ENCODE measurements at places on chromosomes 3 and 15.

DNA sequence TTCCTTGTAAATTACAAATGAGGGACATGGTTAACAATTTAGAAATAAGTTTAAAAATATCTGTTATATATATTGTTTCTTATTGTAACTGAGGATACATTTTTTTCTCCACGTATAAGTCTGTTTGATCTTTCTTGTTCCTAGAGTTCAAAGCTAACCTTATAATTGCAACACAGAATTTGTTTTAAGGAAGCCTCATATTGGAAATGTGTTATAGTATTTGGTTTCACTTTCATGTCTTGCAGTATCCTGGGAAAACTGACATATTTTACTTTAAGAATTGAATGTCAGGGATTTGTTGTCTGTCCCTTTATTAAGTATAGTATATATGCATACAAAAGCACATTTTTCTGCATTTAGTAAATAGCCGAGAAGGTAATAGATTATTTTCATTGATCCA is 23.5 kb upstream of the NIT2 start:
- DNase-seq, result no peak

DNA sequence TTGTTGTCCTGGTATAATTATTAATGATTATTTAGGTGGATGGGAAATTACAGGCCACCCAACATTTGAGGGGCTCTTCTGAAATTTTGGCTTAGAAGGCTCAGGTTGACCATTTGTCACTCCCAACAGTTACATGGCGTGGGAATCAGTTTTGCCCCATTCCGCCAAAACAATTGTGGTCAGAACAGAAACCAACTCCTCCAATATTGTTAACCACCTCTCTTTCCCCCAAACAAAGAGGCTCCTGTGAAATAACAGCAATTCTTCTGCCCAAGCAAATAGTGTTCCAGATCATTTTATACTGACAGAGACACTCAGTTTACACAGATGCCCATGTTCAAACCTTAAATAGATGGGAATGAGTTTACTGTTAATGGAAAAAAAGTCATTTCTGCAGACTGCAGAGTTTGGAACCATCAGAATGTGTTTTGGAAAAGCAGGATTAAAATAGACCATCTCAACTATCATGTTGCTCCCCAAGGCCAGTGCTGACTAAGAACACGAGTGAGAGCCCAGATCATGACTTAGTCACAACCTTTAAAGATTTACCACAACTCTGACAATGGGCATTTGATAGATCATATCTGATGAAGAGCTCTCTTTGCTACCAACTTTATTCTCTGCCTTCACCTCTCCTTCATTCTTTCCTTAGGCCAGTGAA is 102.1 kb downstream of the DUT start:
- DNase-seq, result no peak

GRCh38 chr3:195036574-195036973 is 234.4 kb downstream of the XXYLT1 start:
- DNase-seq, result no peak

DNA sequence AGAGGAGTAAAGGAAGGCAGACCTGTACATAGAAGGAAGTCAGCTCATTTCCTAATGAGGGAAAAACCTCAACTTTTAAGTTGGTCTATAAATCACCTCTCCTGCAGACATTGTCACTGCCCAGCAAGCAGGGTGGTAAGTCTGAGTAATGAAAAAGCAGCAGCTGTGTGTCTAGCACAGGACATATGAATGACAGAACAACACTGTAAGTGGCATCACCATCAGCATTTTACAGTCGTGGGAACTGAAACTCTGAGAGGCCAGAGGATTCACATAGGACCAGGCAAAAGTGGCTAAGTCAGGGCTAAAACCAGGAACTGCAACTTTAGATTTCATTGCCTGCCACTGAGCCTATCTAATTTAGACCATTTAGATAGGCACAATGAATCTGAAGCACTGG is 235.6 kb downstream of the CLSTN2 start:
- DNase-seq, result no peak

DNA sequence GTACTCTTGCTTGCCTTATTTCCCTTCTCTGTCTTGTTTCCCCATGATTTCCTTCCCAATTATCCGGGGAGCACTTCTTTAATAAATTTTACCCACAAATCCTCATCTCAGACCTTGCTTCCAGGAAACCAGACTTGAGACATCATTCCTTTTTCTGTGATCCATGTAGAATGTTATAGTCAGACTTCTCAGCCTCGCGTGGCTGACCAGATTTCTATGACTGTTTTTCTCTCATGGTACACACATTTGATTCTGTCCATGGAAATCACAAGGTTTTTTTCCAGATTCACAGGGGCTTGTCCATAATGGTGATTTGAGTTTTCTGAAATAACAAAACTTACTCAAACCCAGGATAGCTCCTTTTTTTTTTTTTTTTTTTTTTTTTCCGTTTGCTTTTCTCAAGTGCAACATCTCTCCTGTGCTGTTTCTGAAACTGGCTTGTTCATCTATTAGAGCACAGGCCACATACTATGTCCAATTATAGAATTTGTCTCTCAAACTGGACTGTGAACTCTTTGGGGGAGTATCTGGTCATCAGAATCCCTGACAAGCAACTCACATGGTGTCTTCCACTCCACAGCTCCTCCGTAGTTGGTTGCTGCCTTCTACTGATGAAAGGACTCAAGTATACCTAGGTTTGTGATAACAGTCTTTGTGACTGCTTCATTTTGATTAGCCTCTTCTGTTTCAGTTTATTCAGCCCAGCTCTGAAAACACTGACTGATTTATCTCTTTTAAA is 50.8 kb downstream of the RBMS3 start:
- no peak for DNase-seq

DNA sequence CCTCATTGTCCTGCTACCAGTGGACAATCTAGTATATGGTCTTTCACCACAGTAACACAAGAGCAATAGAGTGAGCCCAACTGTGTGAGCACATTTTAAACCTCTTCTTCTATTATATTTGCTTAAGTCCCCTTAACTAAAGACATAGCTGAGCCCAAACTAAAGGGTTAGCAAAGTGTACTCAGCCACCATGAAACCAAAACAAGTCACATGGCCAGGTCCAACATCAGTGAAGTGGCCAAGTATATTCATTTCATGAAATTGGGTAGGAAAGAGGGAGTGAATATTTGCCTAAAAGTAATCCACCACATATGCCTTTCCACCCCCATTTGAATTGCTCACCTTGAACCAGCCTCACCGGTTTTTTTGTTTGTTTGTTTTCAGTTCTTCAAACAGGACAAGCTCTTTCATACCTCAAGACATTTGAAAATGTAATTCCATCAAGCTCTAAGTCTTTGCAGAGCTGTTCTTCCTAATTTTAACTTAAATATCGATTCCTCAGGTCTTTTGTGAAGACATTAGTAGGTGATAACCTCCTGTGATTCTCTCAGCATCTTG is 327.0 kb upstream of the SEMA6D start:
- no peak for DNase-seq

- no peak for DNase-seq
Observed at GRCh38 chr3:192082730-192083660, 622.0 kb downstream of the PYDC2 start.

DNA sequence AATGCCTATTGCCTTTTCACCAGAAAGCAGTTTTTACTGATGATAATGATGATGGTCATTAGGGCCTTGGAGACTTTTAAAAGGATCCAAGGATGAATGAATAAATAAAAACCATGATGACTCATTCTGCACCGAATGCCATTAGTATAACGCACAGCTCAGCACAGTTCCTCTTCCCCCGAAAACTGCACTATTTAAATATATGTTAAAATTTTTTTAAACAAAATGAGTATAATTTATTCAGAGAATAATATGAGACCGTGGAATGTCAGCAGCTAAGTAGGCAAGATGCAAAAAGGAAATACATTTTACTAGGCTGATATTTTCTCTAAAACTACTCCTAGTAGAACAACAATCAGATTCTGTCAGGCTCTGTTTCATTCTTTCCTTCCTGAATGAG is 83.4 kb upstream of the NANOGP8 start:
- no peak for DNase-seq

DNA sequence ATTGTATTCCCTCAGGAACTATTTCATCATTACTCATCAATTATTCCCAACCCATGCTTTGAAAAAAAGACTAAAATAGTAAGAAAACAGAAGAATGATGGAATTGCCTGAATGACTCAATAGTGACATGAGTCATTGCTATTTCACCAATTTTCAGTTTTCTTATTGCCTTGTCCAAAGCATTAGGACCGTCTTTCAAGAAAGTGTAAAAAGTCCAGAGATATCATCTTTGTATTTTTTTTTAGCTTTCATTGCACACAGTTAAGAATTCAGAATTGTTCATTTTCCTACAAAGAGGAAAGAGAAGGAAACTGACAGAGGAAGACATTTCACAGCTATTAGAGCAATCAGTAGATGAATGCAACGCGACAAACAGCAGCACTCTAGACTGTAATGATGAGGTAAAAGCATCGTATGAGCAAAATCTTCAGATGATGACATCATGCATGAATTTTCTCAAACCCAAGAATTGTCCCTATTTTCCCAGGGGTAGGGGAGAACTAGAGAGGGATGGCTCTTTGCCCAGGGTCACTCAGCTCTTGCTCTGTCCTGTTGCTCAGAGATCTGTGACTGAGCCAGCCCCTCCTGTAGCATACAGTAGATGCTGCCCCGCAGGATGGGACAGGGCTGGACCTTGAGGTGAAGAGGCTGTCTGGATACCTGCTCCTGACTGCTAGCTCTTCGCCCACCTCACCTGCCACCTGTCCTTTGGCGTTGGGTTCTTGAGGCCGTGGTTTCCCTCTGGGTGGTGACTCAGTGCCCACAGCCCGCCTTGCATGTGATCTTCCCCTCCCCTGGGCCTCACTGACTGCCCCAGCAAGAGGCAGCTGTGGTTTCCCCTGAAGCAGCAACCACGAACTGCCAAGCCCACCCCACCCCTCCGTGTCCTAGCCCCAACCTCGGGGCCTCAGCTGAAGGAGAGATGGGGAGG is 84.8 kb downstream of the PPCDC start:
- DNase-seq, result no peak

GRCh38 chr3:30286007-30286669 is 320.3 kb upstream of the TGFBR2 start:
- DNase-seq, result no peak

DNA sequence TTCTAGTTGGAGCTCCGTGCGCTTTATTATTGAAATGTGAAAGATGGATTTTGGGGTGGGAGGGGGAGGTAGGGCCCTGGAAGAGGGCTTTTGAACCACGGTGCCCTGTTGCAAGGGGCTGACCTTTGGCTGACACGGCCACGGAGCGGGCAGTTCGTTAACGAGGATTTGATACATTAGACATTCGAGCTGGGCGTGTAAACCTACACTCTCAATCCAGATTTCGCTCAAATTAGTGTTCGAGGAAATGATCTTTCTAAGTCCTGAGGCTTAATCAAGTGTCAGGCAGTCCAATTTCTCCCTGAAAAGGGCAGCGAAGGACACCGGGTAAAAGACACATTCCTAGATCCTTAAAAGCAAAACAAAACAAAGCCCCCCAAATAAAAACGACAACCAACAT is 13.0 kb downstream of the ZIC1 start:
- DNase-seq, result no peak

GRCh38 chr3:126983653-126984390 is 907 bp downstream of the PLXNA1 start:
- peak; percentile 33 for DNase-seq

DNA sequence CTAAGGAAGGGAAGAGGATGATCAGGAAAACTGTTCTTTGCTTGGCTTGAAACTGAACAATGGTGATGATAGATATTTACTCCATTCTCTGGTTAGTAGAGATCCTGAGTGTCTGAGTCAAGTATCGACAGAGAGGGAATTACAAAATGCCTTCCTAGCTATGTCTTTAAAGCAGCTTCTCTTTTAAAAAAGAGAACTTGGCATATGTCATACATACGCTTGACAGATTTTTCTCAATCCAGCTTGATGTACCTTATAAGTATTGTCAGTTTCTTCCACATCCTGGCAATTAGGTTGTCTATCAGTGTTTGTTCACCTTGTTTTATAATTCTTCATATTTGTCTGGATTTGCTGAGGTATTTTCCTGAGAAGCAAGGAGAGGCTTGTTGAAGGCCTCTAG is 5.0 kb upstream of the EPHB1 start:
- DNase-seq, result no peak

DNA sequence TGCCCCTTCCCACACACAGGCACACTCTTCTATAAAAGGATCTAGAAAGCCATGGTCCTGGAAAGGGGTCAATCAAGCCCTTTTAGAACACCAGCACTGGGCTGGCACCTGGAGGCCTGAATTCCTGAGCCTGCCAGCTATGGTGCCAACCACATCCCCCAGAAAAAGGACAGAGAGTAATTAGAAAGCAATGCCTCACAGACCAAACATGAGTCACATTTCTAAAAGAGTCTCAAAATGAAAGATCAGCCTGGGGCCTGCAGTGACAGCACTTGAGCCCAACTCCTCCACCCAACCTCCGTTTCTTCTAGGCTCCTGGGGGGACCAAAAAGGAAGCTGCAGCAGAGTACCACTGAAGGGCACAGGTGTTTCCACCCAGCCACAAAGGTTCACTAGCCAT is 14.1 kb downstream of the MYLK start:
- no peak for DNase-seq

DNA sequence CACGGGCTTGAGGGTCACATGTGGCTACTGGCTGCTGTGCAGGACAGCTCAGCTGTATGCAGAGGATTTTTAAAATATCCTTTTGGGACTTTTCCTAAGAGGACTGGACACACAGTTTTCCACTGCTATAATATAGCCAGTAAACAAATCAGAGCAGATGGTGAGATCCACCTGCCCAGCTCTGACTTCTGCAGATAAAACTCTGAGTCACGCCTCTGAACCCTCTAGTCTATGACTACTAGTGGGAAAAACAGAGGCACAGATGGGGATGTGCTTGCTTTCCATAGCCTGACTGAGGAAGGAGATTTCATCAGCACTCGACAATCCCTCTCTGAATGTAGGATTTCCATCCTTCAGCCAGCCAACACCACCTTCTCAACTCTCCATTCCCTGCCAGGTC is 45.1 kb downstream of the COLQ start:
- no peak for DNase-seq

DNA sequence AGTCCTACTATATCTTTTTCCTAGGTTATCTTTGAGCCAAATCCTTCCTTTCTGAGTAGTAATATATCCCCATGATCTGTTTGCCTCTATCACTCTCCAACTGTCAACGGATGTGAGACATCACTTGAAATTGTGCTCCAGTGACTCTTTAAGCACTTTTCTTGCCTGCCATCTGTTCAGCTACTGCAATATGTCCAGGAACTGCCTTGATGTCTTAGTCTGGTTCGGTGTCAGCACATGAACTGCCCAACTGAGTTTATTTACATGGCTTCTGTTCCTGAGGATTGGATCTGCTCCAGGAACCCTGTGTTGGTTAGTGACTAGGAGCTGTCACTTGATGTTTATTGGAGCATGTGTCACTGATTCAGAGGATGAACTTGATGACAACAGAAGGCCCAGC is 116.5 kb downstream of the SLC9A9 start:
- DNase-seq, result no peak

GRCh38 chr15:85490856-85491255 is 110.5 kb downstream of the AKAP13 start:
- DNase-seq, result no peak
